HL-60 (cell line): ENCODE measurements at places on chromosomes 3 and 15.
A peak's percentile ranks its signal among the peaks of the same experiment; 100 is the strongest.

- DNase-seq: no peak
Measured at GRCh38 chr3:96175500-96175899, 638.9 kb upstream of the EPHA6 start.

DNA sequence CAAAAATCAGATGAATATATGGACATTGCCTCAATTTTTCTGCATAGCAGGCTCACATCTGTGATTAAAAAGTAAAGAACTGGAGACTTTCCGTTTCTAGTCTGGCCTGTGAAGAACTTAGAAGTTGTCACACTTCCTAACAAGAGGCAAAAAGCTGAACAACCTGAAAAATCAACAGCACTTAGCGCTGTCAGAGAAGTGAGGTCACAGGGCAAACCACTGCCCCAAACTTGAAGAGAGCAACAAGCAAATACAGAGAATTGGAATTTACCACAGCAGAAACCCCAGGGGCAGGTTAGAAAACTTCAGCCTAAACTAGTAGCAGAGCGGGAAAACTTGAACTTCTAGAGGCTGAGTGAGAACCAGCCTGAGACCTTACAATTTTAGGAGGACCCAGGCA lies 38.9 kb downstream of the CCDC54 start:
- no peak for DNase-seq

- DNase-seq: peak; percentile 13
Measured at GRCh38 chr3:148948913-148949657, 42.3 kb upstream of the GYG1 start.

GRCh38 chr3:143413372-143413771 lies 293.8 kb downstream of the CHST2 start:
- DNase-seq: no peak

- DNase-seq: no peak
Measured at GRCh38 chr15:73800662-73801345, 47.7 kb upstream of the INSYN1 start.

DNA sequence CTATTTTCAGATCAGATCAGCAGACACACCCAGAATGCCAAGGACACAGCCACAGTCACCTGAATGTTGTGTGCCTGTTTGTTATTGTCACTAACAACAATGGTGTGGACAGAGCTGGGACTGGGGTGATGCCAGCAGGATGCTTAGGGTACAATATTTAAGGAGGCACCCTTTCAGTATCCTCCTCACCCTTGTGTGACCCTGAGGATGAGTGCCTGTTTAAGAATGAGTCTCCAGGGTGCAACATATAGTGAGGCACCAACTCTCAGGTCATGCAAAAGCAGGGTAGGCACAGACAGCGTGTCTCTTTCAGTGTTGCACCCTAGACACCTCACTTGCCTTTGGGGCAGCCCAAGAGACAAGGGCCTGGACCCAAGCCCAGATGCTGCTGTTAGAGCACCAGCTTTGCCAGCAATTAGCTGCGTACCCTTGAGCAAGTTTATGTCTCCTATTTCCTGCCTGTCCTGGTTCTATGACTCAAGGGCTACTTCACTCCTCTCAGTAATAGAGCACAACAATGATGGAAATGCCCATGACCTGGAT lies 122.6 kb downstream of the AQP9 start:
- DNase-seq: no peak

DNA sequence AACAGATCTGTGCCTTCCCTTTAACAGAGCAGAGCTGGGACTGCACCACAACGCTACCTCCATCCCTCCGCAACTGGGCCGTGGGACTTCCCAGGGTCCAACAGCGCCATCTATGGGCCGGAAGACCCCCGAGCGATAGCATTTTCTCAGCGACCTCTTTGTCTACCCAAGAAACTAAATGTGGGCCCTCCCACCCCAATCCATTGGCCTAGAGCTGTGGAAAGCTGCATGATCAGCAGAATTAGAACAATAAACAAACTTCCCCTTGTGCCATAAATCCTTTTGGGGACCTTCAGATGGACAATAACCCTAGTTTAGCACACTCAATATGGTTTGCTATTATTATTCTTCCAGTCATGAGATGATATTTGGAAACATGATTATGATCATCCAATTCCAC lies 74.8 kb upstream of the NTRK3 start:
- peak; percentile 21 for DNase-seq

DNA sequence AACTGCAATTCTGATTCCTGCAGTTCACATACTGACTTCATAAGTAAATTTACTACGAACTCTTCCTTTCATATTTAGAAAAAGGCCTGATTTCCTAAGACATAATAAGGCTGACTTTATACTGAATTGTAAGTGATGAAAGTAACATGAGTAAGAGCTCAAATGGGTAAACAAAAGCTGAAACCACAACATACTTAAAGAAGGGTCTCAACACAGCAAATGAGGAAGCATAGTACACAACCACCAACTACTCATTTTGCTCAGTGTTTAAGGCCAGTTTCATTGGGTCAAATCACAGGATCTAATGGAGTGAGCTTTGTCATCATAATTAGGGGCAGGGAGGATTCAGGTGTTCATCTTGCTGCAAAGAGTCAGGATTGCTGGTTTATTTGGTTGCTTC lies 81.4 kb downstream of the SETD2 start:
- peak; percentile 38 for DNase-seq

DNA sequence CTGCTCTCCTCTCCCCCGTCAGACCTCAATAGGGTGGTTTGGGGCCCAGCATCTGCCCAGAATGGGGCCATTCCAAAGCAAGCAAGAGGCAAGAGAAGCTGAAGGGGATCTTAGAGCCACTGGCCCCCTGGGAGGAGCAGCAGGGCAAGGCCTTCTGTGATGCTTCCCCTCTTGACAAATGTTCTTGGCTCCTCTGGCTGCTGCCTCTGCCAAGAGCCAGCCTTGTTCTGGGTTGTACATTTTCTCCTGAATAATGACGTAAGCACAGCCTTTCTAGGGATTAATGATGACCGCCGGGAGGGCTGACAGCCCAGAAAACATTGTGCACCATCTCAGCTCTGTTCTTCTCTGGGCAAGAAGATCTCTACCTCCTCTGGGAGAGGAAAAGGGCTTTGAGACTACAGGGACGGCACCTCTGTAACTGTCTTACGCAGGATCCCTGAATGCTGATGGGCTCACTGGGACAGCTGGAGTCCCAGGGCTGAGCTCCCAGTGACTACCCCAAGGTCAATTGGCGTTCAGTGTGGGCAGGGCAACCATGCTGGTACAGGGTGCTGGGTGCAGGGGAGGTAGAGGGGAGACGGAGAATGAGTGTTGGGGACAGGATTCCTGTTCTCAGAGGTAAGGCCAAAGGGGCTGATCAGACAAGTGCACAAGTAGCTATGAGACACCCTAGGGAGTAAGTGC lies 253.3 kb downstream of the FAM43A start:
- DNase-seq: no peak

DNA sequence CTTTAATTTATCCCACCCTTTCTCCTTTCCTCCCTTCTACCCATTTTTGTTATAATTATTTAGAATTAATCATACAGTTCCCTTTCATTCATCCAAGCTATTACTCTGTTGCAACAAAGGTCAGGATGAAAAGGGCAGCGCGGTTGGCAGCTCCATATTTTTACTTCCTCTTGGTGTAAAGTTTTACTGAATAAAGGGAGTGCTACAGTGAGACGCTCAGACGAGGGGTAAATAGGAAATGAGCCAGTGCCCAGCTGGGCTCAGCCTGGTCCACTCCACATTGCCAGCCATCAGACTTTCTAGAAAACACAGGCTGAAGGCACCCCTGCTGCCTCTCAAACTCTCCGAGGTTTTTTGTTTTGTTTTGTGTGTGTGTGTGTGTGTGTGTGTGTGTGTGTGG lies 21.9 kb upstream of the ZBTB38 start:
- peak; percentile 60 for DNase-seq

DNA sequence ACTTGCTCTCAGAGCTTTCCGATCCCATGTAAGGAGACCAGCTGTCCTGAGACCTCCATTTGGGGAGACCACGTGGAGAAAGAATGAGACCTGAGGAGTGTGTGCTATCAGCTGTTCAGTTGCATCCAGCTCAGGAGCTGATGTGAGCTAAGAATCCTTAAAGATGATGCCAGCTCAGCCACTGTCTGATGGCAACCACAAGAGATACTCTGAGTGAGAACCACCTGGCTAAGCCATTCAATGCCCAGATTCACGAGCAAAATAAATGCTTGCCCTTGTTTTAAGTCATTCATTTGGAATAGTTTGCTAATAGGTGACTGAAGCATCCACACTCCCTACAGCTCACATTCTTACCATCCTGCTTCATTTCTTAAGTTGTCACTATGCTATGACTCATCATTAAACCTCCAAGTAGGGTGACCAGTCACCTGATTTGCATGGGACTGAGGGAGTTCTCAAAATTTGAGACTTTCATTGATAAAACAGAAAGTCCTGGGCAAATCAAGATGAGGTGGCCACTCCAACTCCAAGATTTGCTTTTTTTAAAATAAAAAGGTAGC lies 56.4 kb downstream of the SPTSSB start:
- no peak for DNase-seq

- peak; percentile 80 for DNase-seq
Measured at GRCh38 chr3:180417241-180417640, 184.7 kb upstream of the TTC14 start.

DNA sequence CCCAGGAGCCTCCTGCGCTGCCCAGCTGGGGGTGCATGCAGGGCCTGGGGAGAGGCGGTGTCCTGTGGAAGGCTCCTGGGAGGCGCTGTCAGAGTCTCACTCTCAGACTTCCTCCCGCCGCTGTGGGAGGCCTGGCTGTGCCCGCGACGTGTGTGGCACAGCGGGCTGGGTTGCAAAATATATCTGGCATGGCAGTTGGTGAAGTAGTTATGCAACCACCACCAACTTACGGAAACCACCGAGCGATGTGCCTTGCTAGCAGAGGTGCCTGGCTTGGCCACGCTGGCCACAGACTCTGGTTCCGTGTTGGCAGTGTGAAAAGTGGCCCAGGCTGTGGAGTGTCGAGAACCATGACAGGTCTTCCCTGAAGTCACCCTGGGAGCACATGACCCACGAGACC lies 30.6 kb upstream of the GATA2 start:
- peak; percentile 97 for DNase-seq

- peak; percentile 49 for DNase-seq
Measured at GRCh38 chr3:58640700-58641372, 25.7 kb downstream of the FAM3D start.

DNA sequence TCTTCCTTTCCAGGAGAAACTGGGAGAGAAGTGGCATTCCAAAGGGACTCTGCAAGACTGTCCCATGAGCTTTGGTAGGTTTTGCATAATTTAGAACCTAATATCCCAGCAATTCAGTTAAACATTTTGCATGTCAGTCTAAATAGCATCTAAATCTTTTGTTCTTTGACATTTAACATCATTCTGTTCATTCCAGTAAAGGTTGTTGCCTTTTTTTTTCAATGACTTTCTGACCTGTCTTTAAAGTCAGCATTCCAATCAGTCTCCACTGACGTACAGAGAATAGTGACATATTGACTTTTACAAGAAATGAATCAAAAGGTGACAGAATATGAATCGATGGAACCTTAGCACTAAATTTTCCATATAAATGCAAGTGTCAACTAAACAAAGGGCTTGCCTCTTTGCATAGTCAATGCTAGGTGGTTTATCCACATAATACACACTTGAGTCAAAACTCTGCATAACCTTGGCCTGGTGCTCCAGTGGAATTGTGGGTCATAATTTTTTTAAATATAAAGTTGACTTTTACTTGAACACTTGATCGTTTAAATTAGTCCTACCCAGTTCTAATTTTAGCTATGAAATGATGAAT lies 370.1 kb downstream of the CNTN6 start:
- DNase-seq: no peak

GRCh38 chr3:78724859-78725258 lies 1042.9 kb downstream of the ROBO1 start:
- no peak for DNase-seq

- no peak for DNase-seq
Measured at GRCh38 chr3:159069091-159069490, 267.2 kb downstream of the MFSD1 start.

DNA sequence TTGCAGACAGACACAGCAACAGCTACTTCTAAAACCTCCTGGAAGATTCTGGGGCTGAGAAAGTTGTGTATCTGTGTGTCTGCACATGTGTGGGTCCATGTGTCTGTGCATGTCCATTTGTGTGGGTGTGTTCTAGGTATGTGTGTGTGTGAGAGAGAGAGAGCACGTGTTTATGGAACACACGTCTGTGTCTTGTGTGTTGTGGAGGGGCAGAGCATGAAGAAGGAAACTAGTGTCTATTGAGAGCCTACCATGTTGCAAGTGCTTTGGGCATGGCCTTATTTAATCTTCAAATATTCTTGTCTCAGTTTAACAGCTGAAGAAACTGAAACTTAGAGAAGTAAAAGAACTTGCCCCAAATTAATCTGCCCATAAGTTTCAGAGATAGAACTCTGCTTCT lies 327.5 kb downstream of the UACA start:
- no peak for DNase-seq

DNA sequence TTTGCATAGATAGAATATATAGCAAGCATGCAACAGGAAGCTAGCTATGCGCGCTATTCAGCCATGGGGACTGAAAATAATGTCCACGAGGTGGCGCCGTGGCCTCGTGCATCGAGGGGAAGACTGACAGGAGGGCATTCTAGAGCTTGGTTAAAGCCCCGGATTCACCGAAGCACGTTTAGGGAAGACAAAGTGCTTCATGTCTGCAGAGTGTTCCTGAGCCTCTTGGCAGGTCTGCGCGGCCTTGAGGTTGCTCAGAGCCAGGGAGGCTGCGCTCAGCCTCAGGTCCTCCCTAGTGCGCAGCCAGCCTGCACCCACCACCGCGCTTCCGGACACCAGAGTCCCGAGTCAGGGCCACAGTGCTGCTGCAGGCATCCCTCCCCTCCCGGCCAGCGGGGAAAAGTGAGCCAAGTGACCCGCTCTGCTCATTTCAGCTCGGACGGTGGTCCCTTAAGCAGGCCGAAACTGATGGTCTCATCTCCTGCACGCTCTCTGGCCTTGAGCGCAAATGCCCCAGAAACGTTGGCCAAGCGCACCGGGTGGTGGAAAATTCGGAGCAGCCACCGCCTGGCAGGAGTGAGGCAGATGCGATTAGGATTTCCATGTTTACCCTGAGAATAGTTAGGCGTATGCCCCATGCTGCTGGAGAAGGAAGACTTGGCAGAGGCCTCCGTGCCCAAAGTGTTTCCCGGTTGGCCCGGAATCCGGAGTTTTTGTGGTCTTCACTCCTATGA lies 24.8 kb downstream of the GABRA5 start:
- peak; percentile 73 for DNase-seq

- DNase-seq: no peak
Measured at GRCh38 chr3:151200586-151200985, 2.4 kb downstream of the GPR171 start.

DNA sequence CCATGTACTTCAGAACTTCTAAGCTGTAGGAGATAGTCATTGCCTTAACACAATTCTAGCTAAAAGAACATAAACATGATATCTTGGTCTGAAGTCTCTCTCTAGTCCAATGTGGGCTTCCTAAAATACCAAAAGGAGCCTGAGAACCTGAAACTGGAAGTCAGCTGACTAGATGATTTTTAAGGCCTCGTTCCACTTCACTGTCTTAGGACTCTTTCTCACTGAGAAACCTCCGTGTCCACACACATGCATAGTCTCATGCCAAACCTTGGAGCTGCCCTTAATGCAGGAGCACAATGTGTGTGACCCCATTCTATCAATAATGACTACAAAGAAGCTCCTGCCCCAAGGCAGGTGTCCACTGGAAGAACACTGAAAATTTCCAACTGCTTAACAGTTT lies 87.7 kb downstream of the ETFA start:
- DNase-seq: no peak
